GM12878 (cell line): ENCODE measurements at places on chromosomes 2 and 18. TPM values are rescaled to one million over a fixed set of nuclear protein-coding genes. Genes with fewer than 3 reads are reported as not detected.

The C2orf81 gene
- polyA plus RNA-seq: 3.5 and 5.4 TPM in 2 replicates

The FHL2 gene
- 7.6 and 7.7 TPM in 2 replicates for polyA plus RNA-seq

The CLASP1 gene
- polyA plus RNA-seq: 36.9 and 37.2 TPM in 2 replicates

The CRYGC gene
- polyA plus RNA-seq: not detected in 2 replicates

The ADRA2B gene
- not detected in 2 replicates for polyA plus RNA-seq

The GALR1 gene
- not detected in 2 replicates for polyA plus RNA-seq

DNA sequence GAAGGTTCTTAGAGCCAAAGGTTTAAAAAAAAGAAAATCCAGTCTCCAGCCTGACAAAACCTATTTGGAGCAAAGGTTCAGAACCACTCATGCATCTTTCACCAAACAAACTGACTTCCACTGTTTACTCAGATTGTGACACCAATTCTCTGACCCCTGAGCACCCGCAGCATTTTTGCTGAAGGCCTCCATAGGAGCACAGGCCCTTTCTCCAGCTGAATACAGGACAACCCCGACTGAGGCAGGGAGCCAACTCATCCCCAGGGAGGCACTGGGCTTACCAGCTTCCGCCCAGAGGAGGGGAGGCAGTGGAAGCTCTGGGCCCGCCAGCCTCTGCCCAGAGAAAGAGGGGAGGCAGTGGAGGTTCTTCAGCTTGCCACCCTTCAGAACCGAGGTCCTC lies 51.0 kb upstream of the CNGA3 start:
- DNase-seq: no peak

GRCh38 chr2:53770264-53770663 lies 2.7 kb downstream of the CHAC2 start:
- DNase-seq: no peak

GRCh38 chr2:23507267-23508065 lies 122.5 kb downstream of the KLHL29 start:
- no peak for DNase-seq

- DNase-seq: no peak
Measured at GRCh38 chr2:160308915-160309314, 108.8 kb upstream of the ITGB6 start.

GRCh38 chr2:235779444-235779896 lies 285.6 kb downstream of the AGAP1 start:
- no peak for DNase-seq

DNA sequence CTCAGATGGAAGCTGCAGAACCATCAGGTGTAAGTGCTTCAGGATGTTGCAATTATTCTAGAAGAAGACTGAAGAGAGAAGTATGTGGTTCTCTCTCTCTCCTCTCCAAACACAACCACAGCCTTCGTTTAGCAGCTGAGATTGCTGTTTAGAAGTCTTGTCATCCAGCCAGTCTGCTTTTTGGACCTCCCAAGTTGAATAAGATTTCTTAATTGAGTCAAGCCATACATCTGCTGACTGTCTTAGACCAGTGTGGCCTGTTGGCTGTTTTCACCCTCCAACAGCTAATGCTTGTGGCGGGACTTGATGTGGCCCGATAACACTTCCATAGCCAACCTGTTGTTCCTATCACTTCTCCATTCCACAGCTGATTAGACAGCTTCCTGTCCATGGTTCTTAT lies 91.3 kb upstream of the TMEM17 start:
- no peak for DNase-seq

DNA sequence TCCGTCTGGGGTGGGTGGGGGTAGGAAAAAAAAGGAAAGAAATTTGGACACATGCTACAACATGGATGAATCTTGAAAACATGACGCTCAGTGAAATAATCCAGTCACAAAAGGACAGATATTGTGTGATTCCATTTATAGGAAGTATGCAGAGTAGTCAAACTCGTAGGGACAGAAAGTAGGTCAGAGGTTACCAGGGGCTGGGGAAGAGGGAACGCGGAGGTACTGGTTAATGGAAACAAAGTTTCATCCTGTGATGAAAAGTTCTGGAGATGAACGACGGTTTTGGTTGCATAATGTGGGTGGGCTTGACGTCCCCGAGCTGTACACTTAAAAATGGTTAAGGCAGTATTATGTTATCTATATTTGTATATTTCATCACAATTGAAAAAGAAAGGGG lies 4.5 kb upstream of the SFTPB start:
- DNase-seq: no peak

- no peak for DNase-seq
Measured at GRCh38 chr18:11950824-11951223, 30.5 kb upstream of the IMPA2 start.

DNA sequence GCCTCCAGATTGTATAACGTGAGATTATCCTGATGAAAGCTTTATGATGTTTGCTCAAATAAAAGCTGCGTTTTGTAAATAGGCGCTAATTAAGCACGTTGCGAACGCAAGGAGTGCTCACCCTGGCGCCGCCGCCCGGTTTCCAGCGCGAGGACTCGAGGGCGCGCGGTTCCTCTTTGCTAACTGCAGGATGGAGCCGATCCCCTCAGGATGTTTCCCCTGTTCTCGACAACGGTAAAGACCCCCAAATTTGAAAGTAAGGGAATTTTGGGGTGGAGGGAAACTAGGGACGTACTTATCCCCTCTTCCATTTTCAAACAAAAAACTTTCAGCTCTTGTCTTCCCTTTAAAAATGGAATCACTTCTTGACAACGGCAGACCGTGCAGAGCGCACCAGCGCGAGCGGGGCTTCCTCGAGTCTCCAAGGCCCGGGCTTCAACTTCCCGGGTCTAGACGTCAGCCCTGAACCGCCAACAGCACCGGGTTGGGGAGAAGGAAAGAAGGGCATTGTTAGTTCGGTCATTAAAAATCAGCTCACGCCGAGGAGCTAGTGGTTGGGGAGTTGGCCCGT lies 1.1 kb upstream of the GBX2 start:
- DNase-seq: no peak

DNA sequence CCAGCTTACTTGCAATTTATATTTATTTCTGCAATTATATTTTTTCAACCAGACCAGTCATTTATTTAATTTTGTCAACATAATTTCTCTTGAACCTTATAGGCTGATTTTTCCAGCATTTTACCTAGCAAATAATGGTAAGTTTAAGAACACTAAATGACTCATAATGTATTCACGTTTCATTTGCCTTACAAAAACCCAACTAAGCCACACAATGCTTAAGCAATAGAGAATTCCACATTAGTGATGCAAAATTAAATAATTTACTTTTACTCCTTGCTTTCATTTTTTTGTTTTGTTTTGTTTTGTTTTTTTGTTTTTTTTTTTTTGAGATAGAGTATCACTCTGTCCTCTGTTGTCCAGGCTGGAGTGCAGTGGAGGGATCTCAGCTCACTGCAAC lies 110.4 kb upstream of the VRK2 start:
- no peak for DNase-seq

DNA sequence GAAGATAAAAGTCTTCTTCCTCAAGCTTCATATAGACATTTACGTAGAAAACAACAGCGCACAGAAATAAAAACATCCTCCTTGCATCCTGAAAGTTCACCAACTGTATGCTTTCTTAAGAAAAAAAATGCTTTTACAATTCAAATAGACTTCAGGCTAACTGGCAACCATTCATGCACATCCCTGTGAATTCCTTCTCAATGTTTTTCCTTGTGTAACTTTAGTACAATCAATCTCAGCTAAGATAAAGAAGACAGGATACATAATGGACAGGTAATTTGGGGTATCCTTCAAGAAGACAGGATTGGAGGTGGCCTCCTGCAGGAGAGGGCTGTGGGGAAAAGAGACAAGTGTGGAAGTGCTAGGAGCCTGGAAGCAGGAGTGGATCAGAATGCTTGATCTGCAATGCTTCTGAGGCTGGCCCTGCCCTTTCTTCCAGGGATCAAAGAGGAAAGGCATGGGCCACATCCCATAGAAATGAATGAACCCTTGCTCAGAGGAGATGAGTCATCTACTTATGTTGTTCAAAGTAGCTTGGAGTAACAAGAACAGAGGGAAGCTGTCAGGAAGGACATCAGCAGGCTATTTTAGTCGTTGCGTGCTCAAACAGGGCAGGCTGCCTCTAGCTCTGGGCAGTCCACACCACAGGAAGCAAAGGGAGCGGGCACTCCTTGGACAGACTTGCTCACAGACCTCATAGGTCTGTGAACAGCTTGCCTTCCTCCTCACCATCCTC lies 126.6 kb downstream of the TMEM131 start:
- DNase-seq: no peak

DNA sequence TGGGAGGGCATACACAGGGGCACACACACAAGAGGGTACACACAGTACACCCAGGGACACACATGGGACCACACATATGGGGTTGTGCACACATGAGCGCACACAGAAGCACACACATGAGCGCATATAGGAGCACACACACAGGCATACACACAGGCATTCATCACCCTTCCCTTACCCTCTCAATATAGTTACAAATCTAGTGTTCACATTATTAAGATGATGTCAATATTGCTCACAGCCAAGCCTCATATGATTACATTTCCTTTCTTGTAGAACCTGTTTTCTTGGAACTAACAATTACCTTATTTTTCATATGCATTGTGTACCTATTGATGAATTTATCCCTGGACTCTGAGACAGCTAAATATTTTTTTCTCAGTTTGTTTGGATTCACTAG lies 156.7 kb downstream of the FHOD3 start:
- no peak for DNase-seq

GRCh38 chr2:231033147-231034132 lies 3.9 kb upstream of the C2orf72 start:
- no peak for DNase-seq

DNA sequence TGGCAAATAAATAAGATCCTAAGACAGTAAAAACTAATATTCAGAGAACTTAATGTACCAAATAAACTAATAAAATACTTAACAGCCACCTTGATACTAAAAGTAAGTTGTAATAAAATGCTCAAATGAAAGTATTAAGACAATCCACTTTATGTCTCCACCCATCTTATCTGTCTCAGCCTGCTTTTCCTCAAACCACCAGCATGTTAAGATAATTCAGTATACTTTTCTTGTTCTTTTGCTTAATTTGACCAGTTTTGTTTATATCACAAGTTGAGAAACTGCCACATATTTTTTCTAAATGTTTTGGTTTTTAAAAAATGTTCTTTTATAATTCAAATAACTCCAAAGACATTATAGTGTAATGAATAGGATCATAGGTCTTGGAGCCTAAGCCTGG lies 142.0 kb downstream of the MBD5 start:
- DNase-seq: no peak

DNA sequence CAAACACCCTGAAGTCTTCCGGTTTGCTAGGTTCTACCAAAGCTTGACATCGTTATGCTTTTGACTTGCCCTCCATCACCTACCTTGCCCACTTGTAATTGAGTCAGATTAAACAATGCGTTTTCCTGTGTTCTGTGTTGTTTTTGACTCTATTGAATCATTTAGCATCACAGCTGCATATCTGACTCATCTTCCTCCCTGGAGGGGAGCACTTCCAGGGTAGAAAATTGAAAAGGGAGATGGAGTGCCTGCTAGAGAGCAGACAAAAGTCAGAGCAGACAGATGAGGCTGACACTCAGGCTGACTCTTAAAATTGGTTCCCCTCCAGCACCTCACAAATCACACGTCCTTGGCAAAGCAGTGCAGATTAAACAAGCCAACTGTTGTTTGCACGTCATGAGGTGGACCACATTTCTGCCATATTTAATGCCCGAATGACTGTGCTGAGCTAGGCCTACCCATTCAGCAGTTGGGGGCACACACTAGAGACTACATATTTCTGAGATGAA lies 2.2 kb downstream of the MPP4 start:
- DNase-seq: no peak

GRCh38 chr2:102176172-102176571 lies 10.7 kb upstream of the IL1RL2 start:
- no peak for DNase-seq

DNA sequence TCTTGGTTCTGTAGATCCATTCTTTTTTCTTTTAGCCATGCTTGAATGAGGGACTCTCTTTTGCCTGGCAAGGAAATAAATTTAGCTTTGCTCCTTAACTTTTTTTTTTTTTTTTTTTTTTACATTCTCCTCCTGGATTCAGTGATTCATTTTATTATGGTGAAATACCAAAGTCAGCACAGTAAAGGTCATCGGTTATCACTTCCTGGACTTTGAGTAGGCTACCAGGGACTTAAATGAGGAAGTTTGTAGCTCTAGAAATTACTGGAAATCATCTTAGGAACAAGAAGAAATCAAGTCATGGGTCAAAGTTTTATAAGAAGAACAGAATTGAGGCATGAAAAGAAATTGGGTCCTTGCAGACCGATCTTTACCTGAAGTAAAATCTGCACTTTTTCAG lies 75.0 kb downstream of the SOCS6 start:
- DNase-seq: no peak

GRCh38 chr2:204201507-204201906 lies 264.9 kb downstream of the ICOS start:
- DNase-seq: no peak

DNA sequence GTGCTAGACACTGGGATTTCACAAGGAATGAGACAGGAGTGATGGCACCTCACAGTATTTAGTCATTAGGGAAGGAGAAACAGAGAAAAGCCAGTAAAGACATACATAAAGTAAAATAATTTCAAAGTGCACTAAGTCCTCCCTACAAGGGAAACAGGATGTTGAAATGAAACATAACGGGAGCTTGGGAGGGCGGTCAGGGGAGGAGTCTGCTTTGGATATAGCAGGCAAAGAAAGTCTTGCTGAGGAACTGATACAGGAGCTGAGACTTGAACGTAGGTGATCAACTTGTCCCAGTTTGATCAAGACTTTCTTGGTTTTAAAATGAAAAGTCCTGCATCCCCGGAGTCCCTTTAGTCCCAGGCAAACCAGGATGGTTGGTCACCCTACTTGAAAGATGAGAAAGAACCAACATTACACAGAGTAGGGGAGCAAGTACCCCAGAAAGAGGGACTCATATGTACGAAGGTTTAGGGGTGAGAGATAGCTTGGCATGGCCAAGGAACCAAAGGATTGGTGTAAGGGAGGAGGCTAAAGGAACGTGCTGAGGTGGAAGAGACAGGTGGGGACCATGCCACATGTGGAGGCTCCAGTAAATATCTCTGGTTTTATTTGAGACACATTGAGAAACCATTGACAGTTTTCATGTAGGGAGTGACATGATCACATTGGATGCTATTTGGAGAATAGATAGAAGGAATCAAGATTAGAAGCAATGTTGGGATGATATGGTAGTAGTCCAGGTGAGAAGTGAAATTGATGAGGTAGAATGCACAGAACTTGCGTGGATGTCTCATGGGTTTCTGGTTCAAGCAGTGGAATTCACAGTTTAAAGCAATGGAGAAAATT lies 28.4 kb downstream of the FBXO48 start:
- no peak for DNase-seq

GRCh38 chr2:58378152-58378551 lies 137.0 kb upstream of the FANCL start:
- no peak for DNase-seq

DNA sequence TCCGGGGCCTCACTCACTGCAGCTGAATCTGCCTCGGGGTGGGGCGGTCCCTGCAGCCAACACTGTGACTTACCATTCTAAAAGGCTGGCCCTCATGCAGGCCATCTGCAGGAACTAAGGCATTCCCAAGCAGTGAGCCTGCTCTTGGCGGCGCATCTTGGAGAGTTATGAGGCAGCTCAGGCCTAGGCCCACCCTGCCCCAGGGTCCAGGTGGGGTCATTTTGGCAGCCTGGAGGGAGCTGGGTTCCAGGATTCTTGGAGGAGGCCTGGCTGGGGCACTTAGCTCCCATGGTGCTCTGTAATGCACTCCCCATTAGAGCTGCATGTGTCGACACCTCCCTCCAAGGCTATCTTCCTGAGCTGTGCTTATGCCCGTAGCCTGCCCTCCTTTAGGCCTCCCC lies 14.8 kb upstream of the BIN1 start:
- no peak for DNase-seq
